ENCODE measurements at places on chromosomes 6 and 20. TPM values are rescaled to one million over a fixed set of nuclear protein-coding genes. Genes with fewer than 3 reads are reported as not detected.

Gene AGER
- total RNA-seq: 8.0 TPM

DNA sequence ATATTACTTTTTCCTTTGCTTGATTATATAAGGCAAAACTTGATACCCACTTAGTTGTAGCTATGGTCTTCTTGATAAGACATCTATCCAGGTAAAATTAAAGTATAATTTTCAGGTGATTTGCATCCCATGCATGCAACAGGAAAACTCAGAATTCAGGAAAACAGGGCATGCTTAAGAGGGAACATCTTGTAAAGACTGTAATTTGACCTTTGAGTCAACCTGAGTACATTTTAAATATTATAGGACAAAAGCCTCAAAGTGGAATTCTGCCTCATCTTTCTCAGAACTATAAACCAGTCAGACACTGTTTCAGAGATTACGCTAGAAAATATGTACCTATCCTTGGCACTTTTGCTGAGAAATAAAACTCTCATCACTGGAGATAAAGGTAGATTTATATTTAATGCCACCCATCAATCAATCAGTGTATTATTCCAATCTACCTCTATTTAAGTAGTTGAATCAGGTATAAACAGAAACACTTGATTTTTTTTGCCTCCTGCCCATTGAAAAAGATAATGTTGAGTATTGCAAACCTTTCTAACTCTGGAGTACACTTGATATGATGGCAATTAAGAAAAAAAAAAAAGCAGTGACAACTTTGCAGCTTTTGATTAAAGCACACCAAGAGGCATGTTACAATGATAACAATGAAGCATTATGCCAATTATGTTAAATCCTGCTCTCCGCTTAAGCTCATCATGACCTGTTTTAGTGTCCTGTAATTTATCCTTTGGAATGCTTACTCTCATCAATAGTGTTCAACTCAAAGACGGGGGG lies 2.8 kb downstream of the CITED2 start:
- H3K36me3 ChIP-seq: peaks cover 56% of the 10 kb centered on the region
- H3K4me3 ChIP-seq: peak overlapping the region; percentile 97
- DNase-seq: no peak
- H3K27ac ChIP-seq: peak overlapping the region; percentile 42
- no peaks in the 10 kb centered on the region for H3K27me3 ChIP-seq

DNA sequence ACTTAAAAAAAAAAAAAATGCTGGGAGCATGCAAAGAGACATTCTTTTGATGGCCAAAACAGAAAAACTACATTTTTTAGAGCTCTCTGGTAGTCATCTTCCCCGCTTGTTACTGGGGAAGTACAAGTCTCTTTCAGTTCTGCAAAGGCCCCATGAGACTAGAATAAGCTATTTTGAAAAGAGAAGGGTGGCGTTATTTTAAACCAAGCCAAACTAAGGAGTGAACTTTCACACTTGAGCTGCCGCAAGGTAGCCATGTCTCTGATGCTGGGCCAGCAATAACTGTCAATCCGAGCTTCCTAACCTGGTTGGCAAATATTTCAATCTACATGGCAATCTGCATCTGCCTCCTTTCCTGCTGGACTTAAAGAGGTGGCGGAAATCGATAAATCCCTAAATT lies 96.7 kb downstream of the L3MBTL3 start:
- no peaks in the 10 kb centered on the region for H3K27me3 ChIP-seq
- DNase-seq: no peak

Gene MYCT1
- not detected for total RNA-seq

DNA sequence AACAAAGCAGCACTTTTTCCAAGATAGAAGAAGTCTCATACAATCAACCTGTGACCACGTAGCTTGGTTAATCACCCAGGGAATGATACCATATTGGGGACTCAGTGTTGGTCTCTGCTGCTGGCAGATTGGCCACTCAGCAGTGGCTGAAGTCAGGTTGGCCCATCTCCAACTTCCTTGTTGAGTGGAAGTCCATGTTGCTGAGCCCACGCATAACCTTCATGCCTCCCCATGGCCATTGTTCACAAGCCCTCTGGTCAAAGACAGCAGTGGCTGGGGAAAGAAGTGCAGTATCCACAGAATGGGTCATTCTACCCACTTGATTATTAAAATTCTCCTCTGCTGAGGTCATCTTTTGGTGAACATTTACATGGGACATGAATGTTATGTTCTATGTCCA lies 38.5 kb downstream of the PKIB start:
- H3K4me1 ChIP-seq: peaks cover 19% of the 10 kb centered on the region
- no peaks in the 10 kb centered on the region for H3K27me3 ChIP-seq
- no peak overlapping the region for H3K27ac ChIP-seq
- no peak for DNase-seq

Gene TPMT
- 8.7 TPM for total RNA-seq

DNA sequence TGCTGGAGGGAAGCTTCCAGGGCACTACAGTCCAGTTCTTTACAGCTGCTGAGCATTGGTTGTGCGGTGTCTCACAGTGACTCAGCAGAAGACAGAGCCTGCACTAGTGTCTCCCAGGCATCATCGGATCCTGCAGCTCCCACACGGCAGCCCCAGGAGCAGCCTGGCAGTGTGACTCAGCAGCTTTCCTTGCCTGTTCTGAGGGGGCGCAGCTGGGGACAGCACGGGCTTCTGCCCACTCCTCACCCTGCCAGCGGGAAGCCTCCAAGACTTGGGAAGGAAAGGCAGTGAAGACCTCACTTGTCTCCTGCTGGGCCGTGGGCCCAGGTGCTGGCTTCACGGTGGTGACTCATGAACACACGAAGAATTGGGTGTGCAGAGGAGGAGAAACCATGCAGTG lies 165.4 kb downstream of the SYNDIG1 start:
- H3K36me3 ChIP-seq: no peaks in the 10 kb centered on the region
- DNase-seq: peak; percentile 60
- H3K4me1 ChIP-seq: no peaks in the 10 kb centered on the region
- H3K4me3 ChIP-seq: no peak overlapping the region

- H3K4me3 ChIP-seq: no peak overlapping the region
- DNase-seq: no peak
- H3K27me3 ChIP-seq: no peaks in the 10 kb centered on the region
- peaks cover 12% of the 10 kb centered on the region for H3K4me1 ChIP-seq
- H3K36me3 ChIP-seq: peaks cover 1% of the 10 kb centered on the region
Observed at GRCh38 chr6:142909686-142910085, 35.3 kb downstream of the HIVEP2 start.

Gene BACH2
- total RNA-seq: 7.5 TPM

- H3K27ac ChIP-seq: no peak overlapping the region
- no peak overlapping the region for H3K4me3 ChIP-seq
- peaks cover 8% of the 10 kb centered on the region for H3K4me1 ChIP-seq
- peaks cover 12% of the 10 kb centered on the region for H3K36me3 ChIP-seq
Observed at GRCh38 chr6:108869876-108870275, 21.7 kb downstream of the ARMC2 start.

DNA sequence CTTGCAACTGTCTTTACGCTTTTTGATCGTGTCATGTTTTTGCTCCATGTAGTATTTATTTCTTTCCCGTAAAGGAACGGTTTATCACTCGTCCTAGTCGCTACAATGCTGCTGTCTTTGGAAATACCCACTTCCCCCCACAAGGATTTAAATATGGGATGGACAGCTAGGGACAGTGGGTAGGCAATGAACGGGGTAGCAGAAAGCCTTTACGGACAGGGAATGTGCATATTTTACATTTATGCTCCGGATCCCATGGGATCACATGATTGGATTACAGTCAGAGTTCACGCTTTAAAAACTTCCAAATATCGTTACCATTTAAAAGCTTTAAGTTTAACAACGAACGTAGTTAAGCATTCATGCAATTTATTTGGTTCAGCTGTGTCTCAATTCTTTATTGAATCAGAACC lies 1.2 kb downstream of the HIVEP1 start:
- peaks cover 30% of the 10 kb centered on the region for H3K36me3 ChIP-seq
- no peaks in the 10 kb centered on the region for H3K27me3 ChIP-seq
- no peak for DNase-seq
- H3K4me1 ChIP-seq: peaks cover 11% of the 10 kb centered on the region

GRCh38 chr6:98056955-98057354 lies 773.9 kb upstream of the MMS22L start:
- no peak overlapping the region for H3K4me3 ChIP-seq
- DNase-seq: no peak
- no peak overlapping the region for H3K27ac ChIP-seq
- no peaks in the 10 kb centered on the region for H3K4me1 ChIP-seq
- peaks cover 58% of the 10 kb centered on the region for H3K27me3 ChIP-seq
- H3K36me3 ChIP-seq: no peaks in the 10 kb centered on the region

DNA sequence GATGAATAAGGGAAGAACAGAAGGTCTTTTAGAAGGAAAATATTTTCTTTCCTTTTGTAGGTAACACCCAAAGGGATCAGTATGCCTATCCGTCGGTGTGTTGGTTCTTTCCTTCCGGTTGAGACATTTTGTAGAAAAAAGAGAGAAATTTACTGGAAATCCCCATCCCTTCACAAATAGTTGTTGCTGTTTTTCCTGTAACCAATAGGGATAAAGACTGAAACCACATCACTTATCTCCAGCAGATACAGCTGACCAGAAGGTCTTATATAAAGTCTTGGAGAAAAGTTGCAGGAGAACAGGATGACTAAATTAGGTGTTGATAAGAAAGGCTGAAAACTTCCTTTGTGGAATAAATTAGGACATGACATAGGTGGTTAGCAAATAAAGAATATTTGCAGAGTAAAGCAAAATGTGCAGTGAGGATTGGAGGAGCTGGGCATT lies 14.8 kb upstream of the HLA-DRB1 start:
- no peak for DNase-seq
- H3K27me3 ChIP-seq: peaks cover 73% of the 10 kb centered on the region
- H3K4me3 ChIP-seq: no peak overlapping the region
- no peaks in the 10 kb centered on the region for H3K4me1 ChIP-seq
- no peaks in the 10 kb centered on the region for H3K36me3 ChIP-seq

- H3K27ac ChIP-seq: no peak overlapping the region
- H3K36me3 ChIP-seq: no peaks in the 10 kb centered on the region
- peaks cover 11% of the 10 kb centered on the region for H3K4me1 ChIP-seq
- H3K4me3 ChIP-seq: no peak overlapping the region
- no peak for DNase-seq
Observed at GRCh38 chr6:112665114-112665513, 318.0 kb downstream of the RFPL4B start.

DNA sequence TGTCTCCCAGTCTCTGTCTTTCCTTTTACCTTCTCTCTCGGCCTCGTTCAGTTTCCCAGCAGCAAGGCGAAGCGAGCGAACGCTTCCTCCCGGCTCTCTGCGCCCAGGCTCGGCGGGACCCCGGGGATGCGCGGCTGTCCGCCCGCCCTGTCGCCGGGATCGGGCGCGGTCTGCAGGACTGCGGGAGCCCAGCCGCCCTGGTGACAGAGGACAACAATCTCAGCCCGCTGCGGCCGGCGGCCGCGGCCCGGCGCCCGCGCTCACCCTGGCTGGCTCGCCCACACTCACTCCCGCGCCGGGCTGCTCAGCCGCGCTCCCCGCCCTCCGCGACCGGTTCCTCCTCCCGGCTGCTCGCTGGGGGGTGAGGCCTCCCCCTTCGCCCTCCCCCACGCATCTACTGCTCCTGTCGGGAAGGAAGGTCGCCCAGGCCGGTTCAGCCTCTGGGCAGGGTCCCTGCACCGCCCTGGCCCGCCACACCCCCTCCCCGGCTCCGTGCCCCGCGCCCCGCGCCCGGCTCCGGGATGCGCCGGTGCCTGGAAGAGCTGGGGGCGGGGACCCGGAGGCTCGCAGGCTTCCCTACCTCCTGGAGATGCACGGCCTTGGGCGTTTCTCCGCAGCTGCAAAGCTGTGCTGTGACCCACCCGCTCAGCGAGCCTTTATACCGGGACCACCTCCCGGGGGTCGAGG lies 410 bp downstream of the SYNE1 start:
- no peak for DNase-seq
- peak overlapping the region; percentile 58 for H3K4me3 ChIP-seq
- H3K27me3 ChIP-seq: peaks cover 10% of the 10 kb centered on the region
- no peaks in the 10 kb centered on the region for H3K36me3 ChIP-seq
- H3K27ac ChIP-seq: no peak overlapping the region
- H3K4me1 ChIP-seq: peaks cover 6% of the 10 kb centered on the region

Gene SNAI1
- total RNA-seq: 0.23 TPM

Gene RGS17
- 2.5 TPM for total RNA-seq

GRCh38 chr6:15473174-15473573 lies 189.7 kb downstream of the DTNBP1 start:
- no peak overlapping the region for H3K27ac ChIP-seq
- H3K36me3 ChIP-seq: peaks cover 40% of the 10 kb centered on the region

GRCh38 chr6:170207586-170208181 lies 83.2 kb downstream of the DLL1 start:
- peaks cover 5% of the 10 kb centered on the region for H3K36me3 ChIP-seq
- no peak overlapping the region for H3K27ac ChIP-seq
- no peak for DNase-seq
- no peaks in the 10 kb centered on the region for H3K4me1 ChIP-seq
- H3K27me3 ChIP-seq: peaks cover 20% of the 10 kb centered on the region

- DNase-seq: no peak
- H3K27me3 ChIP-seq: no peaks in the 10 kb centered on the region
- no peak overlapping the region for H3K27ac ChIP-seq
Observed at GRCh38 chr6:84469144-84469543, 241.7 kb upstream of the CEP162 start.

GRCh38 chr6:44176762-44177509 lies 18.3 kb downstream of the CAPN11 start:
- no peak overlapping the region for H3K4me3 ChIP-seq
- DNase-seq: no peak
- peaks cover 15% of the 10 kb centered on the region for H3K4me1 ChIP-seq
- H3K27me3 ChIP-seq: no peaks in the 10 kb centered on the region
- no peaks in the 10 kb centered on the region for H3K36me3 ChIP-seq

GRCh38 chr6:28134716-28135115 lies 7.0 kb upstream of the ZKSCAN8 start:
- peaks cover 9% of the 10 kb centered on the region for H3K36me3 ChIP-seq
- peaks cover 29% of the 10 kb centered on the region for H3K4me1 ChIP-seq
- H3K27ac ChIP-seq: no peak overlapping the region
- no peak for DNase-seq
- H3K4me3 ChIP-seq: no peak overlapping the region
- no peaks in the 10 kb centered on the region for H3K27me3 ChIP-seq

All from MCF 10A (cell line).